AG04450 (cell line): ENCODE measurements at places on chromosomes 3 and 15. TPM values are rescaled to one million over a fixed set of nuclear protein-coding genes. Genes with fewer than 3 reads are reported as not detected.

- DNase-seq = no peak
Observed at GRCh38 chr15:63349621-63350020, 32.0 kb downstream of the CA12 start.

DNA sequence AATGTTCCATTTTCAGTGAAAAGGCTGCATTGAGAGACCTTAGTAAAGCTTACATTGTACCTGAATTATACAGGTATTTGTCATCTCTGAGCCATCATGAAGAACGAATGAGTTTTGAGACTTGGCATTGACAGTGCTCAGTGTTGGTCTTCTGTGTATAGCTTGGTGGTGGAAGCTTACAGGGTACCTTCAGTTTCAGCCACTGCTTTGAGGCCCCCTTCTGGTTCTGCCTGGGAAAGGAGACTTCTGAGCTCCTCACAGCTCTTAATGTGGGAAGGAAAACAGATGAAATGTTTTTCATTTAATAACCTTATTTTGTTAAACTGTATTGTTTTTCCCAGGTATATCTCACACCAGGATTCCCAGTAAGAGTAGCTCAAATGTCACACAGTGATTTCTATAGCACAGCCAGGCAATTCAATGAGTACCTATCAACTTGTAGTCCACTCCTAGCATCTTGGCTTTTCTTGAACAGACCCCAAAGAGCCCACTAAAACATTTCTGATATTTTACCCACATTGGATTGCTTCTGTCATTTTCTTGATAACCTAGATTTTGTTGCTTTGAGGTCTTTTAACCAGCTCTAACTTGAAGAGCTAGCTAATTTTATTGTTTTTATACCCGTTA, 5.6 kb downstream of the SERPINI1 start:
- DNase-seq = no peak

DNA sequence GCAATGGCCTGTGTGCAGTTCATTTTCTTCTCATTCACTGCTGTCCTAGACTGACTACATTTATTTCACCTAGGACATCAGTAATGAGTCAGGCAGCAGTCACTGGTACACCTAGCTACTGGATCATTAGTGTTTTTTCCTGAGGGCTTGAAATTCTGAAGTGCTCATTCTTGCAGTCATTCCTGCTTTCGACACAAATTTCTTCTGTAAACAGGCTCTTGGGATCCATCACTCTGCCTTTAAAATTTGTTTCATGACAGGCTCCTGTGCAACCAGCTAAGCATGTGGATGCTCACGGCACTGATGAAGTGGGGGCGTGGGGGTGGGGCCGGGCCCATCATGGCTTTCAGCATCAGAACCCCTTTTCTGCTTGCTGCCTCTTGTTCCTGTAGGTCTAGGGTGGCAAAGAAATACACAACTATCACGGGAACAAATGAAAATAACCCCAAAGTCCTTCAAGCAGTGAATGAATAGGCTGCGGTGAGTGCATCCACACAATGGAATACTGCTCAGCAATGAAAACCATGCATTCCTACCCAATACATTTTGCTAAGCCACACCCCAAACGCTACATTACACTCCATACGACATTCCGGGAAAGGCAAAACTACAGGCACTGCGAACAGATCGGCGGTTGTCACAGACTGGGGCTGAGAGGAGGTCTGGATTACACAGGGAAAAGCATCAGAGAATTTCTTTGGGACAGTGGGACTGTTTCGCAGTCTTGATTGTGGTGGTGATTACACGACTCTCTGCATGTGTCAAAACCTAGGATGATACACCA, 9.3 kb upstream of the MELTF start:
- no peak for DNase-seq

DNA sequence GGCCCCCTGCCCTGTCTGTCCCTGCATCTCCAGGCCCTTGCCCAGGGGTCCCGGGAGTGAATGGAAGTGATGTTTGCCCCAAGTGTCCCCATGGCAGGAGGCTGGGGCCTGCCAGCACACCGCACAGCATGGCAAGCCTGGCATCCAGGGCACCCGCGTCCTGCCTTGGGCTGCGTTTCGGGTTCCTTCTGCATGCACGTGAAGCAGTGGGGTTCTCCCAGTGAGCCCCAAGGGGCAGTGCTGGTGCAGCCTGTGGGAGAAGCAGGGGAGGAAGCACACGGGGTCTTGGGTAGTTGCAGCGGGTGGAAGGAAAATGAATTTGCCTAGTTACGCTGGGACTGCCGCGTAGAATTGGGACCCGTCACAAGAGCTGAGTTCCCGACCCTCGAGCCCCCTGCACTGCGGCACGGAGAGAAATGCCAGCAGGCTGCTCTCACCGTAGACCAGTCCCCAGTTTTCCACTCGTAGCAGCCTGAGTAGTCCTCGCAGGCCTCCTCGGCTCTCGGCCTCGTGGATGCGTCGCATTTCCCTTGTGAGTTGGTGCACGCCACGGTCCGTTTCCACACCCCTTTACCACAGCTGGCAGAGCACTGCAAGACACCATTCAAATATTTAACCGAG, 259.5 kb upstream of the LYSMD4 start:
- DNase-seq = no peak

DNA sequence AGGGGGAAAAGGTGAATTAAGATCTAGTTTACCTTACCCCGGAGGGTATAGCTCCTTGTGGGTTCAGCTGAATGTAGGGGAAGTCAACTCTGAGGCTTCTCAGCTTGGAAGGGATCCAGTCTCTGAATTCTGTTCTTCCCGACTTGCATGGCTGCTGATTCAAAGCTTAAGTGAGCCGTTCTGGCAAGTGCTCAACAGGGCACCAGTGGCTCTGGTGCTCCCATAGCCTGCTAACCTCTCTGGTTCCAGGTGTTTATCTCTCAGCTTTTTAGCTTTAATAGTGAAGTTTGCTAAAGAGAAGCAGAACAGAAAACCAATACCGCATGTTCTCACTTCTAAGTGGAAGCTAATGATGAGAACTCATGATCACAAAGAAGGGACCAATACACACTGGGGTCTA, 46.3 kb upstream of the RBP1 start:
- no peak for DNase-seq

DNA sequence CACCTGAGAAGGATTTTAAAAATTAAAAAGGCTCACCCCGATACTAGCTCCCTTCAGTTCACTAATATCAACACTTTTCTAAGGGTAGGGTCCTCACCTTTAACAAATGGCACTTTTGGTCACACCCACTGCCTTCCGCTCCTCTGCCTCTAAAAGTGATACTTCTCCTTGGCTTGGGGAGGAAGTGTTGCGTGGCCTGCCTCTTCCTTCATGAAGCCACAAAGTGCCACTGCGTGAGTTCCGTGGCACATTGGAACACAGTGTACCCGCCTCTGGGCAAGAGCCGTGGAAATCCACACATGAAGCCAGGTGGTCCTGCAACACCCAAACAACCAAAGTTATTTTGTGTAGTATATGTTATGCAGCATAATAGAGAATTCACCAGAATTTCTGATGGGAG, 3.9 kb downstream of the B4GALT4 start:
- DNase-seq = no peak

DNA sequence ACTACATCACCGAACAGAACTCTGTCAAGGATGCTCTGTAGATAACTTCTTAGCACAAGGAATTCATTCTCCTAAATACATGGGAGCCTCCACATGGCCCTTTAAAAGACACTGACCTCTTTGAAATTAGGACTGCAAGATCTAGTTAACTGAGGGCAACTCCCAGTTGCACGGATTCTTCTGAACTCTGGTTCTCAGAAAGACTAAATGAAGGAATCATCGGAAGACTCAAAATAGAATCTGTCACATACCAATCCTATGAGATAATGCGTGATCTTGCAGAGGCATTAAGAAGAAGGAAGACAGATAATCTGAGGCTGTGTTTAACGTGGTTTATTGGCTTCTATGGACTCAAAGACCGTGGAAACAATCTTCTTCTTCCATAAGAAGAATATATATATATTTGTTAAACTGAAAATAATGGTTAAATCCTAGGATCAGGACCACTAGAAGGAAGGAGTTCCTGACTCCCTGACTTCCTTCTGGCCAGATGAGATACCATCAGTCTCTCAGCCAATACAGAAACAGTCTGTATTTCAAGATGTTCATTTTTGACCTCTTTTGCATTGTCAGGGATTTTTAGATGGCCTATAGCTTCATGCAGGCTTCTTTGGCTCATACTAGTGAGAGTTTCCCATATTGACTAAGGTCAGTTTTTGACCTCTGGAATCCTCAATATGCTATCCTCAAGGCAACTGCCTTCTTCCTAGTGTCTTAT, 33.9 kb upstream of the TBC1D23 start:
- no peak for DNase-seq

DNA sequence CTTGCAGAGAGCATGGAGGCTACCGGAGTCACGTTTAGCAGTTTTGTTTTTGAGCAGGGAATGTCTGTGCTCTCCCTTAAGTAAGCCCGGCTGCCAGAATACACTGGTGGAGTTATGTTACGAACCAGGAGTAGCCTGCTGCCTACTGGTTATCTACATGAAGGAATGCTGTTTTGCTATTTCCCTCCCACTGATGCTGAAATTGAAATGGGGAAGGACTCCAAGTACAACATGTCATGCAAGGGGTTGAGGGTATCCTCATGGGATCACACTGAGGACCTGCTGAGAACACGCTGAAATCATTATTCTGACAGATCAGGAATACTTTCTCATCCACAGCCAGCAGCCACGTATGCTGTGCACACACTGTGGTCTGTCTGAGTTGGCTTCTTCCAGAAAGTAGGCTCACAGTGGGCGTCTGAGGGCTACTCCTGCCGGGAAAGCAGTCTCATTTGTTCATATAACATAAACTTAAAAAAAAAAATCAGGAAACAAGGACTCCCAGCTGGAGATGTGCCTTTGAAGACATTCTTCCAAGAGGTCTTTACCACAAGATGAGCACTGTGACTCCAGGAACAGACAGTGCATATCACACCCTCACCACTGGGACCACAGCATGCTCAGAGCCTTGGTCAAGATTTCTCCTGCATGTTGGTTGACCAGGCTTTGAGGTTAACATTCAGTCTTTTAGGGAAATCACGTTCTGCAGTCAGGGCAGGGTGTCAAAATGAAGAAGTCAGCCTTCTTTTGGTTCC, 300.4 kb upstream of the RASGRP1 start:
- peak; percentile 66 for DNase-seq

DNA sequence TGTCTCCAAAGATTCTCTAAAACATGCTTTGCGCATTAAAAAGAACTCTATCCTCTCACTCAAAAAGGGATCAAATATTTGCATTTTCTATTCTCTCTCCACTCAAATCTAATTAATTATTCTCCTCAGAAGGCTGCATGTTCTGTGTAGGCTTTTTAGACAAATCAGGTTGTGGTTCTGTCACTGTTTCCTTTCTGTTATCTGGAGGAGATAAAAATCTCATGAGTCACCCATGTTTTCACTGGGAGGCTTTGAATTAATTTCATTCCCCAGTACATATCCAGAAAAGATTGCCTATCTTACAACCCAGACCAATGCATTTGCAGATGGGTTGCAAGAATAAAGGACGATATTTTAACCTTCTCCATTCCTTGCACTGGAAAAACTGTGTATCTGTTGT, 446.5 kb downstream of the GRM7 start:
- DNase-seq = no peak

- DNase-seq = no peak
Observed at GRCh38 chr3:151733613-151734012, at the start of gene AADACL2. Gene AADACL2 (plus strand): TSS chr3:151733927. CDS start chr3:151734036, 109 bp downstream.

- no peak for DNase-seq
Observed at GRCh38 chr3:69339760-69340159, 46.1 kb downstream of the FRMD4B start.

DNA sequence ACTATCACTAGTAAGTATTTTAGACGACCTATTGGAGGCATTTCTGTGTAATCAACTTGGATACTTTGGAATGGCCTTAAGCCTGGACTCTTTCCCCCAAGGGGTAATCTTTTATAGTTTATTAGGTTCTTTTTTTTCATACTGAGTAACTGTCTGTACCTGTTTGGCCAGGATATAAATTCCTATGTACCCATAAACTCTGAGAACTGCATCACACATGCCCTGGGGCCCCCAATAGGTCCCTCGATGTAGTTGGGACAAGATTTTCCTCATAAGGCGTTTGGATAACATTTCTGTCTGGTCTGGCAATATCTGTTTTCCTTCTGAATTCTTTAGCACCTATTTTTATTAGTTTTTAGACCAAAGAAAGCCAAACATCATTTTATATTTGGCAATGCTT, 86.4 kb upstream of the WNT7A start:
- no peak for DNase-seq

GRCh38 chr3:88611826-88612326, 462.1 kb downstream of the C3orf38 start:
- no peak for DNase-seq

DNA sequence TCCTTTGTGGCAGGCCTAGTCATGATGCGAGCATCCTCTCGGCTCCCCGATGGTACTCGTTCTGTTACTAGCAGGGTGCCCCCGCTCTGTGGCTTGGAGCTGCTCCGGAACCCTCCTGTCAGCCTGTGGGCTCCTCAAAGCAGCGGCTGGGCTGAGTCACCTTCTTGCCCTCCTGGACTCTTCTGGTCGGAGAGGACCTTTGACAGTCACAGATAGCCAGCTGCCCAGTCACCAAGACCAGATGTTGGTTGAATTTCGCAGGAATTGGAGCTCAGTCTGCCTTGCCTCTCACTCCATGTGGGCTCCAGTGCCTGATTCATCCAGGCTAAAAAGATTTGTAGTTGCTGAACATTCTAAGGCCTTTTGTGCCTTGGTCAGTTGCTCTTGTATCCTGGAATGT, 94.5 kb downstream of the CHCHD6 start:
- DNase-seq = no peak

DNA sequence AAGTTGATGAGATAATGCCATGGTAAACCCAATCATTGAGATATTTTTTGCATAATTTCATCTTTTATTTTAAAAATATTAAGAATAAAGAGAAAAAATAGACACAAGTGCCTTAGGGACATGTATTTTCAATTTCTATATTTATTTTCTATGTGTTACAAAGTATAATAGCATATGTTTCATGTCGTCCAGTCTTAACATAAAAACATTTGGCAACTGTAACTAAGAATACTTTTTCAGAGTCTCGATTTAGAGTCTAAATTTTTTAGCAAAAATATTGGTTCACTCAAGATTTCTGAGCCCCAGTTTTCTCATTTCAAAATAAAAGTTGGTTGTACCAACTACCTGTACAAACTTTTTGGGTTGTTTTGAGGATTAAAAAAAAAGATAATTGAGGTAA, 511.4 kb upstream of the ZNF385D start:
- DNase-seq = no peak

- peak; percentile 94 for DNase-seq
Observed at GRCh38 chr3:171874251-171874681, 31.1 kb downstream of the TMEM212 start.

GRCh38 chr3:190865419-190865818, 2.9 kb upstream of the GMNC start:
- DNase-seq = no peak

The IGF2BP2 gene
- polyA plus RNA-seq = 9.9 and 25.2 TPM in 2 replicates

The CLDN18 gene
- polyA plus RNA-seq = not detected in 2 replicates

The TOPAZ1 gene
- not detected in 2 replicates for polyA plus RNA-seq

The GABRA5 gene
- 3.5 and 3.6 TPM in 2 replicates for polyA plus RNA-seq

The FAM219B gene
- polyA plus RNA-seq = 38.2 and 43.2 TPM in 2 replicates

The SAMD7 gene
- polyA plus RNA-seq = not detected in 2 replicates
